KBM-7 (cell line): ENCODE measurements at places on chromosomes 2 and 18.

GRCh38 chr2:61771904-61772845, 81.7 kb downstream of the FAM161A start:
- no peak for DNase-seq

GRCh38 chr2:493228-493627, 184.0 kb downstream of the TMEM18 start:
- no peak for DNase-seq

- no peak for DNase-seq
Measured at GRCh38 chr2:65608466-65608865, 176.1 kb upstream of the SPRED2 start.

- no peak for DNase-seq
Measured at GRCh38 chr2:37657471-37657870, 14.0 kb downstream of the CDC42EP3 start.

- no peak for DNase-seq
Measured at GRCh38 chr2:97928591-97928990, 67.2 kb downstream of the TMEM131 start.

- no peak for DNase-seq
Measured at GRCh38 chr2:225740086-225740485, 340.6 kb downstream of the NYAP2 start.

DNA sequence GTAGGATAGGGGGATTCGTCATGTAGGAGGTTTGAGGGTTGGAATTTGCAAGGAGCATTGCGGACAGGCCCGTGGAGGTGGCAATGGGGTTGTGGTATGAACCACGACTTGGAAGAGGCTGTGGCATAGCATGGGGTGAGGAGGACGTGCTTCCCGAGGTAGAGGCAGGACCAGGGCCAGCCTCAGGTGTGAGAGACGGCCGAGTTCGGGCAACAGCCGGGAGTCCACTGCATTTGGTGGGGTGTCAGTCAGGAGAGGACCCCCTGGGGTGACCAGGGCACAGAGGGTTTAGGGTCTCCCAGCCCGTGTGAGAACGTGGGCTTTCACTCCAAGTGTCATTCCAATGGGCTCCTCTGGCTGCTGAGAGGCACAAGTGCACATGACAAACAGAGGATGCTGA, 339.0 kb downstream of the EIPR1 start:
- DNase-seq = no peak

GRCh38 chr2:38700881-38701458, 35.1 kb downstream of the GALM start:
- DNase-seq = no peak

GRCh38 chr2:234174742-234175141, 124.2 kb downstream of the SPP2 start:
- DNase-seq = no peak

DNA sequence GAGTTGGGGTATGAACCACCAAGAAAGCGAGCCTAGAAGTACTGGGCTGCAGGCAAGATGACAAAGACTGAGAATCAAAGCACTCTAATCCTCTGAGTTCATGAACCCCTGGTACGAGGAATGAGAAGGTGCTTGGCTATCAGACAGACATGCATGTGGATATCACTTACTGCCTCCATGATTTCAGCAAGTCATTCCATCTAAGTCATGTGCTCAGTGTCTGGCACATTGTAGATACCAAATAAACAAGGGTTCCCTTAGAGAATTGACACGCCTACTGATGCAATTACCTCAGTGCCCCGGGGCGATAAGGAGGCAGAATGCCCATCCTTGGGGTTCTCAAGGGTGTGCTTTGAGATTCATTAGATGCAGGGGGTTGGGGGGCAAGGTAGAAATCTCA, 125.6 kb upstream of the PKDCC start:
- DNase-seq = peak; percentile 45

DNA sequence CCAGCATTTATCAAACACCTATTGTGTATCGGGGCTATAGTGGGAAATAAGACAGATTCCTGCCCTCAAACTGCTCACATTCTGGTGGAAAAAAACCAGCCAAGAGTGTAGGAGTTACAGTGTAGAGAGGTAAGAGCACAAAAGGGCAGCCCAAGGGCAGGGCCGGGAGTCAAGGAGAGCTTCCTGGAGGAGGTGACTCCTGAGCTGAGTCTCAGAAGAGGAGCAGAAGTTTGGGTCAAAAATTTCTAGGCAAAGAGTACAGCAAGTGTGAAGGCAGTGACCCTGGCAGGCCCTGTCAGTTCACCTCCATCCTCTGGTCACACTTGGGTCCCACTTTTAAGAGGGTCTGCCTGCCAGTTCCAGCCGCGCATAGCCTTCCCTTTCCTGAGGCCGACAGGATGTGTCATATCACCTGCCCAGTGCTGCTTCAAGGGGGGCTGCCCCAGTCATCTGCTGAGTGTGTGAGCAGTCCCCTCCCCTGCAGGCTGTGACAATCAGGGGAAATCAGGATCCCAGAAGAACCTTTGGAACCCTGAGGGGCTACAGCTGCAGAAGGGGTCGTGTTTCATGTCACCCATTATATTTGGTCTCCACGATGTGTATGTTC, 118.4 kb downstream of the GLI2 start:
- DNase-seq = no peak

GRCh38 chr2:86786001-86786536, 4.6 kb downstream of the CD8A start:
- DNase-seq = no peak

DNA sequence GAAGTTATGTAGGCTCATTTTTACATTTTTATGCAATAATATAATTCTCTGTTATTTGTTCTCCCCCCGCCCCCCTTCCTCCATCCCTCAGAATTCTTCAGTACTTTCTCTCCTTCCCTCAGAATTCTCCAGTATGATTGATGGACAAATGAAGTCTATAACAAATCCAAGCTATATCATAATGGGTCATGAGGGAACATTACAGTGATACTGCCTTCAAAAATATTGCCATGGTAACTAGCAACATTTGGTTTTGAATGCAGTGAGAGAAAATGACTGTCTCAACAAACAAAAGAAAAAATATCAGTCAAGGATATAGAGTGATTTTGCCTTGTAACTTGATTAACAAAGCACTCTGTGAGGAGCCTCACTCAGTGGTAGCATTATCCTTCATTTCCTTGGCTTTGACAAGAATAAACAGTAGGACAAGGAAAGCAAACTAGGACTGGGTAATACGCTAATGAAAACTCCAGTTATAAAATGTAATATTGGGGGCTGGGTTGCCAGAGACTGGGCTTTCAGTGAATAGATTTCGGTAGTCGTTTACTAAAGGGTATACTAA, 392.9 kb upstream of the CRIM1 start:
- no peak for DNase-seq

GRCh38 chr2:62176801-62177200, 19.1 kb upstream of the B3GNT2 start:
- peak; percentile 41 for DNase-seq

DNA sequence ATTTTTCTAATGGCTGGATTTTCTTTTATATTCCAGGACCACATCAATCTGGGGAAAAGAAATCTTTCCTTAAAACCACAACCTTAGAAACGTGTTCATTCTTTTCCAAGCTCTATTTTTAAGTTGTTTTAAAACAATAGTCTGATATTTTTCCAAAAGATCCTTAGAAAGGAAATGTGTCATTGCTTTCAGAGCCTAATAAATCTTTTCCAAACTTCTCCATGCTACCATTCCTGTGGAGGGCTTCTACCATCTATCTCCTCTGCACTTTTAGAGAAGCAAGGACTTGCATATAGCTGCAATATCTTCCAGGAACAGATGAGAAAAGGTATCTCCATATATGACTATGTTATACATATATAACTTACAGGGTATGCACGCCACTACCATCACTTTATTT, 21.2 kb downstream of the WDFY1 start:
- no peak for DNase-seq
